Neural cell (in vitro differentiated cells): ENCODE measurements at places on chromosomes 2 and 18. TPM values are rescaled to one million over a fixed set of nuclear protein-coding genes. Genes with fewer than 3 reads are reported as not detected.

The SERPINB4 gene
- polyA plus RNA-seq, result not detected in 2 replicates

The CYP1B1 gene
- polyA plus RNA-seq, result not detected in 2 replicates

The GPAT2 gene
- polyA plus RNA-seq, result not detected in 2 replicates

The RNF181 gene
- polyA plus RNA-seq, result 296 and 330 TPM in 2 replicates

The TMEM247 gene
- polyA plus RNA-seq, result not detected in 2 replicates

The TRIM43 gene
- not detected in 2 replicates for polyA plus RNA-seq

The INPP5D gene
- polyA plus RNA-seq, result 0.18 TPM in 1 of 2 replicates, not detected in the other

The ALPG gene
- not detected in 2 replicates for polyA plus RNA-seq

The TEX44 gene
- not detected in 2 replicates for polyA plus RNA-seq

The GATA6 gene
- not detected in 2 replicates for polyA plus RNA-seq

The NEU2 gene
- not detected in 2 replicates for polyA plus RNA-seq

The UGT1A9 gene
- not detected in 2 replicates for polyA plus RNA-seq

The DHRS9 gene
- not detected in 2 replicates for polyA plus RNA-seq

The IL1A gene
- polyA plus RNA-seq, result 0.14 TPM in 1 of 2 replicates, not detected in the other
